ENCODE measurements at places on chromosomes 6 and 20.

DNA sequence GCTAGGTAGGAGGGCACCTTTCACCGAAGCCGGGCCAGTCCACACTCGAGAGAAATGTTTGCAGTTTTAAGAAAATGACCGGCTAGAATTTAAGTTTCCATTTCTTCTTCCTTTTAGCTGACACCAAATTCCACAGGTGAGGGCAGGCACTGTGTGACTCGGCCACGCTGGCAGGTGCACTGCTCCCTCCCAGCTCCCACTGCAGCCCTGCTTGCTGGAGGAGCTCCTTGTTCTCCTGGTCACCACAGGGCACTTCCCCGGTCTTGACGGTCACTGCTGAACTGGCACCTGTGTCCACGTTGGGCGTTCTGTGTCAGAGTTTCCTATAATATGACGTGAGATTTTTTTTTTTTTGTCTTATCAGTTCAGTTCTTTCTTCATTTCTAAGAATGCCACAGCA is 3.6 kb upstream of the KIF25 start:
- DNase-seq, result no peak

DNA sequence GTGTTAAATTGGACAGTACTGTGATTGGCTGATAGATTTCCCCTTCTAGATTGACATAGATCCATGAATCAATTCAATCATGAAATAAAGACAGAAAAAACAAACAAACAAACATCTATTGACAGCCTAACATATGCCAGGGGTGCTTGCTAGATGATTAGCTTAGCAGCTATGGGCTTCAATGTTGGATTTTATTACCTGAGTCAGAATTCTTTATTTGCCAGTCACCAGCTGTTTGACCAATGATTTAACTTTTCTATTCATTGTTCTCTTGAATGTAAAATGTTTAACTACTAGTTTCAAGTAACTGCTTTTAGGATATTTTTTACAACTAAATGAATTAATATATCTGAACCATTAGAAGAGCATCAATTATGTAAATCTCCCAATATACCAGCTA is 901.3 kb upstream of the CITED2 start:
- no peak for DNase-seq

- no peak for DNase-seq
These were observed 3.9 kb upstream of the TRIM39 start for GRCh38 chr6:30322527-30323501.

GRCh38 chr20:59750209-59750840 is 146.0 kb downstream of the PHACTR3 start:
- DNase-seq, result no peak

GRCh38 chr6:40386200-40386599 is 201.0 kb downstream of the LRFN2 start:
- DNase-seq, result no peak

GRCh38 chr6:114085211-114085610 is 114.3 kb upstream of the HDAC2 start:
- DNase-seq, result no peak

GRCh38 chr6:125747589-125748405 is 1.6 kb upstream of the HEY2 start:
- no peak for DNase-seq

- DNase-seq, result no peak
These were observed 20.0 kb upstream of the GSTA3 start for GRCh38 chr6:52929321-52930164.

DNA sequence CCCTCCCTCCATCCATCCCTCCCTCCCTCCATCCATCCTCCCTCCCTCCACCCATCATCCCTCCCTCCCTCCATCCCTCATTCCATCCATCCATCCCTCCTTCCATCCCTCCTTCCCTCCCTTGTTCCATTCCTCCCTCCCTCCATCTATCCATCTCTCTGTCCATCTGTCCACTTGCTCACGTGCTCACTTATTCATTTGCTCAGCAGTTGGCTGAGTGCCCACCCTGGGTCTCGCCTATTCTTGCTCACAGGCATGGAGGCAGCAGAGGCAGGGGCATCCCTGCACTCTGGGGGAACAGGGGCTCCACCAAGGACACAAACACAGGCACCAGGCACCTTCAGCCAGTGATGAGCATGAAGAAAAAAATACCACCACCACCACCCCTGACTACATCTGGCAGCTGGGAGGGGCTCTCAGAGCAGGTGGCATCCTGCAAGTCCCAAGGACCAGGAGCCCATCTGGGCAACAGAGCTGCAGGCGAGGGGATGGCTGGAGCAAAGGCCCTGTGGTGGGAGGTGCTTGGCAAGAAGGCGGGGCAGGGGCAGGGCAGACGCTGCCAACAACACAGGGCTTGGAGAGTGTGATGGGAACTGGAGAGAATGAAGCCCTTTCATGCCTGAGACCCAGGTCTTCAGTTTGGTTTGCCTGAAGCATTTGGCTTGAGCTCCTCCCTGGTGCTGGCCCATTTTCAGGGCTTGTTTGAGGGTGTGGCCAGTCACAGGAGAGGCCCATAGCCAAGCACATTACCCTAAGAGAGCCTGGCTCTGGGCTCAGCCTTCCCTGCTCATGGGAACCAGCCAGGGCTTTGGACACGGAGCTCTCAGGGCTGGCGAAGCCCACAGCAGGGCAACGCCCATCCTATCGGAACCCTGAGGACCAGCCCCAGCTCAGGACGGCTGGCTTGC is 40.2 kb upstream of the MRGBP start:
- no peak for DNase-seq

DNA sequence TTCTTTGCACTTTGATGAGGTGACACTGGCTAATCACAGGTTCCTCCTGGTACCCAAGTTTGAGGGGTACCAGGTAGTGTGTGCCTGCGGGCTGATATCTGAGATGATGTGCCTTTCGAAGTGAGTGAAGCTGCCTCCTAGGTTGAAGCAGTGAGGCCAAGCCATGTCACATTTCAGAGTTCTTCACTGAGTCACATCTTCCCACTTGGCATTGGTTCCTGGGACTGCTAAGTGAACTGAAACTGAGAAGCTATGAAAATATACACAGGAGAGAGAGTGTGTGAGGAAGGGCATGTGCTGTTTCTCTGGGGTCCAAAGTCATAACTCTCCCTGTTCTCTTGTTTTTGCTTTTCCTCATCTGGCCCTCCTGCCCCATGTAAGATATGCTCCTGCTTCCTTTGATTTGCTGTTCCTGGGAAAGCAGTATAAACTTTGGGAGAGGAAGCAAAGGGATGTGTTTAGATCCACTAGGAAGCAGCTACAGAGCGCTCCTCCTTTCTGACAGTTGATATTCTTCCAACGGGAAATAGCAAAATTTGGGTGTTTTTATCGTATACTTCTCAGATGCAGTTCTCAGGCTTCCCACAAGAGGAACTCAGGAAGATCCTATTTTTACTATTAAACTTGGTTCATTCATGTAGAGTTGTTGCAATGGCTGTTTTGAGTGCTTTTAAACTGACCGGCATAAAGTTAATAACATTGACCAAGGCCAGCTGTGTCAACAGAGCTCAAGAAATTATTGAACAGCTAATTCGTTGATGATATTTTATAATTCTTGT is 153.7 kb downstream of the MOXD1 start:
- no peak for DNase-seq

DNA sequence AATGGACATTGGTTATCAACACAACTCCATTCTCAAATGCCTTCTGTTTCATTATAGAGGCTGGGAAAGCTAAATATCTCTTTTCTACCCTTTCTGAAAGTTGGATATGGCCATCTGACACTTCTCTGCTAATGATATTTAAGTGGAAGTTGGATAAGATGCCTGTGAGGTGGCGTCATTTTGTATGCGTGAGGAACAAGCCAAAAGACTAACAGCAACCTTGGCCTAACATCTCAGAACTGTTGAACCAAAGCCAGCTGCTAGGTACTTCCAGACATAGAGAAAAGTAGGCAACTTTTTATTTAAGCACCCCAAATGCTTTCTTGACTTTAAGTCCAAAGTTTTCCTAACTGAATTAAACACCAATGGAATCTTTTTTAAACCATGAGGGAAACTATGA is 708.4 kb downstream of the CD109 start:
- DNase-seq, result no peak

DNA sequence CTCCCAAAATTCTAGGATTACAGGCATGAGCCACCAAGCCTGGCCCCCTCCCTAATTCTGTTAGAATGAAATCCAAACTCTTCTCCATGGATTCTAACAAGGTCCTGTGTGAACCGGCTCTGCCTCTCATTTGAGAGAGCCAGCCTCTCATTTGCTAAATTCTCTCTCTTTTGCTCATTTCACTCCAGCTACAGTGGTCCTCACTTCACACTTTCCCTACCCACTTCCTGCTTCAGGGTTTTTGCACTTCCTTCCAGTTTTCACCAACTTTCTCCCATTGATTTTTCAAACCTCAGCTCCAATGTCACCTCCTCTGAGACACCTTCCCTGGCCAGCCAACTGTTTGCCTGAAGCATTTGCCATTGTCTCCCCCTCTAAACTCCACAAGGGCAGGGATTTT is 5.1 kb downstream of the COX4I2 start:
- no peak for DNase-seq

DNA sequence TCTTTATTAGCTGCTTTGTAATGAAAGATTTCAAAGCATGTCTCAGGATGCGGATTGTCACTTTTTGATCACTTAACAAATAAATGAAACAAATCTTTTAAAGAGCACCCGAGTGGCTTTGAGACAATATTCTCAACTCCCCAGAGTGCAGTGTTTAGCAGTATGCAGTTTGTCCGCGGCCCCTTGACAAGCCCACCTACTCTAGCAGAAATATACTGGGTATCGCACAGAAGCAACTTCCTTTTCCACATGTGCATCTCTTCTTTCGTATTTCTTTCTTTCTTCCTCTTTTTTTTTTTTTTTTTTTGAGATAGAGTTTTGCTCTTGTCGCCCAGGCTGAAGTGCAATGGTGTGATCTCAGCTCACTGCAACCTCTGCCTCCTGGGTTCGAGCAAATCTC is 84.5 kb upstream of the FAM184A start:
- no peak for DNase-seq

DNA sequence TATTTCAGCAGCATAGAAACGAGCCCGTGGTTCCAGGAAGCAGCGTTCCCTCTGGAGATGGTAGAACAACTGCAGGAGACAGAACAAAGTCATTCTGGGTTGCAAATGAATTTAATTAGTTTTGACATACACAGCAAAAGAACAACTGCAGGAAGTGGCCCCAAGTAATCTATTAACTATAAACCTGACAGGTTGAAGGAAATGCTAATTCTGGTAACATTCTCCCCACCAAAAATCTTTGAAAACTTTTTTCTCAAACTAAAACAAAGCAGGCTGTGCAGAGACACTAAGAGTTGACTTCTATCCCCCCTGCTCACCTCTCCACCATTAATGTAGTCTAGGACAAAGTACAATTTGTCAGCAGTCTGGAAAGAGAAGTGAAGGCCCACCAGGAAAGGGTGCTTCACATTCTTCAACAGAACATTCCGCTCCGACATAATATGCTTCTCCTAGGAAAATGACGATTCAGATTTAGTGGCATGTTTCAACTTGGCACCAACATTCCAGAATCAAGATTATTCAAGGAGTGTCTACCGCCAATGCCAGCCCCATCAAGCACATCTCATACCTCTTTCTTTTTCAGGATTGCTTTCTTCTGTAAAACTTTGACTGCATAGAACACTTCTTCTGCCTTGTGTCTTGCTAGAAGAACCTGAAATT is 120.4 kb upstream of the SLC2A12 start:
- no peak for DNase-seq

DNA sequence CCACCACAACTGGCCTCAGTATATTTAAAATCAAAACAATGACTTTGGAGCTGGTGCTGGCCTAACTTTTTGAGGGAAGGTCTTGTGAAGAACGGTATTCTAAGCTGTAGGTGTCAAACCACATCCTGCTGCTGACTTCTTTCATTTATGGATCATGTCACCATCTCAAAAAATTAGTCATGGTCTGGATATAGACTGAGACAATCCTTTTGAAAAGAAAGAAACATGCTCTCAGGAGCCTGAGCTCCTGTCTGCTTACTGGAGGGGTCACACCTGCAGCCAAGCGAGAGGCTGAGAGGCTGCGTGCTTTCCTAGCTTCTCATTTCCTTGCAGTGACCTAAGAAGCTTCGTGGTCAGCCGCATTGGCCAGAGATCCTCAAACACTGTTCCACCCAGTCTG is 55.2 kb downstream of the TIAM2 start:
- DNase-seq, result no peak

GRCh38 chr6:161115468-161115867 is 123.9 kb downstream of the MAP3K4 start:
- no peak for DNase-seq

GRCh38 chr20:20096421-20096820 is 44.1 kb downstream of the CFAP61 start:
- DNase-seq, result no peak

DNA sequence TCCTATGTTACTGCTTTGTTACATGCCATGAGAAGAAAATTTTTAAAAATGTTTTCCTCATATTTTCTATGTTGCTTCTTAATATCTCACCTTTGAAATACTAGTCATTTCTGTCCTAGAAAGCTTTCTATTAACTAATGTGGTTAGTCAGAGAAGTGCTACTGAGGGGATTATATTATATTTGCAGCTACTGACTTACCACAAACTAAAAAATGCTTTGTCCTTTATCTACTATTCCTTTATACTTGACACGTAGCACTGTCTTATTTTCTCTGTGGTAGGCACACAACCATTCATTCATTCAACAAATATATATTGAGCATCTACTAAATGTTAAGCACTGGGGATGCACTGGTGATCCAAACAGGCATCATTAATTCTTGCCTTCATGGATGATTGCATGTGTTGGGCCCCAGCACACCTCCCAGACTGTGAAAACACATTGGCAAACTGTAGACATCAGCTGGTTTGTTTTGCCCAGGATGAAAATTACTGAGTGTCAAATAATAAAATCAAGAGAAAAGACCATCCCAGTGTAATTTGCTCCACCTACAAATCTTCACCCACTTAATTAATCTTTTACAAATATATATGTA is 10.7 kb upstream of the MLIP start:
- no peak for DNase-seq

DNA sequence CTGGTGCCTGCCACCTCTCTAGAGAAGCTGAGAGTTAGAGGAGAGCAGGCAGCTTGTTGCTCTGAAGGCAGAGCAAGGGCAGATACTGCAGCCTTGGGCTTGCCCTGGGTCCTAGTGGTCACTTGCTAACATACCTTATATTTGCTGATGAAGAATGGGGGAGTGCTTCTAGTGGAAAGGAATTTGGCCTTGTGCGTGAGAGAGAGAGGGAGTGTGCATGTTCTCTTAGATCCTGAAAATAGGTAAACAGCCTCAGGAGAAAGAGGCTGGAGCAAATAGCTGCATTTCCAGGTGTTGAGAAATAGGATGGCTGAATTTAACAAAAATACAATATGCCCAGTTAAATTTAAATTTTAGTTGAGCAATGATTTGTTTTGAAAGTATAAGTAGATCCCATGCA is 724.5 kb upstream of the FLRT3 start:
- DNase-seq, result no peak

DNA sequence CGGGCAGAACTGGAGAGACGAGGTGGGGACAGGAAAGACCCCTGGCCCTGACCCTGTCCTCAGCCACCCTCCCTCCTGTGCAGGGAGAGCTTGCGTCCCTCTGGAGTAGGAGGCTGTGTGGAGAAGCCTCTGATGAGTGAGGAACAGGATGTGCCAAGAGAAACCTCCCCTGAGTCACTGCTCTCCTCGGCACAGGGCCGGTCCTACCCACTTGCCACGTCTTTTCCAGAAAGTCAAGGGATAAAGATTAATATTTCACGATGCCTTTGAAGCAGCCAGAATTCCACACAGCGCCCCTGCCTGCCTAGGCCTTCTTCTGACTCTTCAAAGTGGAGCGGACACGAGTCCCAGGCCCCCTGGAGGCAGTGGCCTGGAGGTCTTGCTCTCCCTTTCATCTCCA is 34.9 kb upstream of the THBS2 start:
- no peak for DNase-seq

GRCh38 chr6:95091823-95092436 is 485.4 kb upstream of the MANEA start:
- peak; percentile 56 for DNase-seq

Measured in putamen (tissue), 1 donor.